T follicular helper cell (primary cell): ENCODE measurements at places on chromosomes 16 and 17.

DNA sequence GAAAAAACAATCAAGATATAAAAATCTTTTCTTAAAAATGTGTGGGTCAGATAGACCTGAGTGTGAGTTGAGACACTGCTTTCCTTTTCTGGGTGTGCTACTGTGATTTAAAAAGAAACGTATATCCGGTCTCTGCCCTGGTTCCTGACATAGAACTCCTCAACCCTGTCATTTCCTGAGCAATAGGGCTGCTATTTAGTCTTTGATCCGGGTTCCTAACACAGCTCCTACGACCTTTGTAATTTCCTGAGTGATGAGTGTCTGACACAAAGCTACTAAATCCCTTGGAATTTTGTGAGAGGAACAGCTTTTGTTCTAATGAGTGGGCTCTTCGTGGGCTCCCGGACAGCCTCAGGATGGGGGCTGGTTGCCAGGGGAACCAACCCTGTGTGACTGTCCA lies 93.9 kb upstream of the FA2H start:
- no peak for DNase-seq

GRCh38 chr17:80471922-80472321 lies 4.5 kb downstream of the NPTX1 start:
- no peak for DNase-seq

- DNase-seq: no peak
These were observed 20.4 kb downstream of the CARHSP1 start for GRCh38 chr16:8848231-8848938.

GRCh38 chr17:1469231-1469852 lies 13.3 kb upstream of the CRK start:
- DNase-seq: no peak

GRCh38 chr17:77686903-77687302 lies 271.6 kb upstream of the TNRC6C start:
- DNase-seq: no peak

GRCh38 chr16:24980077-24980793 lies 34.9 kb downstream of the ARHGAP17 start:
- no peak for DNase-seq

- DNase-seq: peak; percentile 28
These were observed 12.2 kb downstream of the PRKCB start for GRCh38 chr16:23847948-23848347.

- no peak for DNase-seq
These were observed 306.4 kb downstream of the WWOX start for GRCh38 chr16:78405833-78406232.

- no peak for DNase-seq
These were observed 380.9 kb downstream of the SOX9 start for GRCh38 chr17:72501404-72502370.

GRCh38 chr17:64472564-64472963 lies 23.6 kb downstream of the MILR1 start:
- DNase-seq: no peak

- DNase-seq: no peak
These were observed 23.7 kb downstream of the TMEM235 start for GRCh38 chr17:78255029-78255656.

- no peak for DNase-seq
These were observed 7.2 kb upstream of the FOXF1 start for GRCh38 chr16:86502856-86503748.

- DNase-seq: no peak
These were observed 6.1 kb downstream of the SEC14L1 start for GRCh38 chr17:77146882-77147281.

DNA sequence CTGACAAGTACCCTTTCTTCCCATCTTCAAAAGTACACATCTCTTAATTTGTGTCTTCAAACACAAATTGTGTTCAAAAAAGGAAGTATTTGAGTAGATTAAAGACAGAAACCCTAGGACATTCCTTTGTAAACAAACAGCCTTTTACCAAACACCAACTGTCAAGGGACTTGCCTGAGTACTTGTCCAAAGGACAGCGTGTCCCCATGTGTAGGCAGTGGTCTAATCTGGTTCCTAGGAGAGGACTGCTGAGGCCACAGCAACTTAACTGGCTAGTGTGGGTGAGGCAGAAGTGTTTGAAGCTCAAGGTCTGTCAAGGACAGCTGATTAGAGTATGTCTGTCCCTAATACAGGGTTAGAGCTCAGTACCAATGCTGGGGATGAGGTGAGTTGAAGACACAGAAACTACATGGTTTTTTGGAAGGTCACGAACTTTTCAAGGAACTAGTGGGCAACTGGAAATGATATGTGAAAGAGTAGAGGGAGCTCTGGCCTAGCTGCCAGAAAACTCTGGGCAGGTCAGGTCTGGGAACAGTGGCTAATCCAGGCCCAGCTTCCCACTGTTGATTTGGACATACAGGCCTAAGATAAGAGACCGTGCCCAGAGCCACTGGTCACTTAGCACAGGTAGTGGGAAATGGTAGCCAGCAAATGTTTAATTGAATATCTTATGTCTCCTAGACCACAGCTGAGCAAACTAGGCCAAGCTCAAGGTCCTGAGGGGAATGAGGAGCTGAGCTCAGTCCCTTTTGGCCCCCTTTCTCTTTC lies 10.1 kb downstream of the HMOX2 start:
- DNase-seq: no peak

DNA sequence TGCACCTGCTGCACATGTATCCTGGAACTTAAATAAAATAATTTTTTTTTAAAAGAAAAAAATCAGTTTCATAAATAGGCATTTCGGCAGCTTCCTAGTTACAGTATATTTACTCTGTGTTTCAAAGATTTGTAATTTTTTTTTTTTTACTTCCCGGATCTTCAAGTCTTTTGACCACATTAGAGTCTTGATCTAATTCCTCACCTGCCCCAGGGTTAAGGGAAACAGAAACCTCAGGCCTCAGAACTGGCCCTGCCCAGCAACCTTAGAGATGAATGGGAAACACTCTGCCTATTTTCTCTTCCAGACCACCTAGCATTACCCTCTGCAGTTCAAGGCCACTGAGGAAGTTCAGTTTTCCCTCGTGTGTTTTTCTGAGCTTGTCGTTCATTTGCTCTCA lies 304.0 kb downstream of the MAF start:
- no peak for DNase-seq

GRCh38 chr17:6683081-6683684 lies 30.0 kb downstream of the SLC13A5 start:
- DNase-seq: no peak

- DNase-seq: no peak
These were observed 377.0 kb upstream of the TNRC6C start for GRCh38 chr17:77581480-77581879.

GRCh38 chr16:3695610-3696369 lies 21.5 kb downstream of the TRAP1 start:
- no peak for DNase-seq

GRCh38 chr16:81036751-81037350 lies 1.2 kb downstream of the ATMIN start:
- DNase-seq: no peak

DNA sequence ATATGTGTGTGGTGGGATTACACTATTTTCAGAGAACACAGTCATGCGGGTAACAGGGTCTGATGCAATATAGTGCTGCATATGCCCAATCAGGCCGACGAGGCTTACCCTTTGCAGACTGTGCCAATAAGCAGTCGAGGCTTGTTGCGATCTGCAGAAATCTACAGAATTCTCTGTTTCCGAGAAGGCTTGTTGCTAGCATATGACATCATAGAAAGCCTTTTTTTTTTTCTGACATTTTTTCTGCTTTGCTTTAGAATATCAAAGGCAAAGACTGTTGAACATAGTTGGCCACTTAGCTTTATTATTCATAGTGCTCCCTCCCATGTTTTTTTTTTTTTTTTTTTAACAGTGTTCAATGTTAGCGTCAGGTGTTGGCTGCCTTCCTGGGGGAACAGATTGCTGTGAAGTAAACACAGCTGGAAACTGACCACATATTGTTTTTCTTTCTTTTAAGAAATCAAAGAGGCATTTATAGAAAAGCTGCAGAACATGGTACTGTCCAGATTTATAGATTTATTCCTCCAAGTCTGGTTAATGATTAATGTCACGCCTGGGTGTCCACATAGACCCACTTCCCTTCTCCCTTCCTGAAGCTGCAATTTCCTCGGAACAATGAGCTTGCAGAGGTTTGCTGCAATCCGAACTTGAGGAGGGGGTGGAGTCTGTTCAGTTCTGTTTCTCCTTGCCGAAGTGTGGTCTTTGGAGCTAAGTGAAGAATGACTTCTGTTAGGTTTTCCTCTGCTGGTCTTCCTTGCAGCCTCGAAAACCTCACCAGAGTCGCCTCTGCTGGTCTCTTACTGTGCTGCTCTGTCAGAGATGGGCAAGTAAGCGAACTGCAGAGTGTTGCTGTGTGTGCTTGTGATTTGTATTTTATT lies 87.3 kb downstream of the MAP2K6 start:
- no peak for DNase-seq

DNA sequence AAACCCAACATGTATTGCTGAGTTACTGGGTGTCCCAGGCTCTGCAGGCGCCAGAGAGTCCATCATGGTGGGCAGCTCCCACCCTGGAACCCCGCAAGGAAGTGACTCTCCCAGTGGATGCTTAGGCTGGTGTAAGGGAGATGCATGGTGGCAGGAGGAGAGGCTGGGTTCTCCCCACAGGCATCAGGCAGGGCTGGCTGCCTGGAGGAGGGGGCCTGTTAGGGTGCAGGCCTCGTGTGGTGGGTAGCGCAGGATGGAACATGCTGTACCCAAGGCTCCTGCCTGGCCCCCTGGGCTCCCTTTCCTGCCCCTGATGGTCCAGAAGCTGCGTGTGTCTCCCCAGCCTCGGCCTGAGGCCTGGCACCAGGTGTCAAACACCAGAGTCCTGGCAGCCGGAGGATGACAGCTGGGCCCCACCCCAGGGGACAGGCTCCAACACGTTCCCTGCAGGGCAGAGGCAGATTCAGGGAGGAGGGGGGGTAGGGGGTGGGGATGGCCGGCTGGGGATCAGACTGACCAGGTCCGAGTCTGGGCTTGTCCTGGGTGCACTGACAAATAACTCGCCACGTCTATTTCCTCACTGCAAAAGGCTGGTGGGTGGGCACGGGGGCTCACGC lies 40.2 kb upstream of the CIBAR2 start:
- no peak for DNase-seq

DNA sequence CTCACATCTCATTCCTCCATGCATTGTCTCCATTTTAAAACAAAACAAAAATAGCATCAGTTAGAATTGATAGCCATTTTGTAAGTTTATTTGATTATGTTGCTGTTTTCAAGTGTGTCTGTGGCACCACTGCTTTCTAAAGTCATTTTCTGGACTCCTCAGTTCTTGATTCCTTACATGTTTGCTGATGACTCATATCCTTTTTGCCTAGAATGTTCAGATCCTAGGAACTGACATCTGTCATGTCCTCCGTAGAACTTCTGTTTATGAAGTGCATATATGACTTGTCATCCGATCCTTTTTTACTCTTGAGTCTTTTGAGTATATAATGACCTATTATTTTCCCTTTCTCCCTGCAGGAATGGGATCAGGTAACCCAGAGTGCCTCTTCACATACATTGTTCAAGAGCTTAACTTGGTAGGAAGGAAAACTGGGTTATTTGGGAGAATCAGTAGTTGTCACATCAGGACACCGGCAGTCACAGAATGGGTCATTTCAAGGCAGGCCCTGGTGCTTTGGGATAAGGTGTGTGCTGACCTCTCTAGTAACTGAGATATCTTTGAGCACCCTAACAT lies 69.2 kb downstream of the MAP2K4 start:
- no peak for DNase-seq

DNA sequence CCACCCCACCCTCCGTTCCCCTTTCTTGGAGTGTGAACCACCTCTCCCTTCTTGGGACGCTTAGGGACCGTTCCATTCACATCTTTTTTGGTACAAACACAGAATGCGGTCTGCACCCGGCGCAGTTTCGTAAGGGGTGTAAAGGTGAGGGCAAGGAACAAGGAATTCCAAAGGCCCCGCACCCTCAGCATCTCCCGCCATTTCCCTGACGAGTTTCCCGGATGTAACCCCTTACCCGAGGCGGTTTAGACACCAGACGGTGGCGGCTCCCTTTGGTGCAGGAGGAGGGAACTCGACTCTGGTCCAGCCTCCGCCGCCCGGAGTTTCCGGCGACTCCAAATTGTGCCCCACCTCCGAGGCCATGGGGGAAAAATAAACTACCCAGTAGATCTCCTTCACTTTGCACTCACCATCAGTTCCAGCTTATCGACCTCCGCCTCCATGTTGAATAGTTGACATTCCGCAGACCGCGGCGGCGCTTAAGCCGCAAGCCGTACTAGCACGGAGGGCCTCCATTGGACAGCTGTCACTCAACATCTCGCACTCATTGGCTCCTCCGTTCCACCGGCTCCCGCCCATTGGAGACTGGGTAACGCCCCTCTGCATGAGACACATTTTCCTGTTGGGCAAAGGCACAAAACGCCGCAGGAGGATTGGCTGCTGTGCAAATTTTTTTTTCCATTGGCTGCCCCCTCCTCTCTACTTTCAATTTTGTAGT lies at the start of gene SKA2:
Gene SKA2 (minus strand): TSS at position 466 of the 718 bp plus-strand sequence. CDS start 23 bp downstream, at position 443.
- DNase-seq: peak; percentile 95

- DNase-seq: no peak
These were observed 18.9 kb downstream of the KPNA2 start for GRCh38 chr17:68054296-68054900.

GRCh38 chr16:67163999-67164558 lies 466 bp upstream of the HSF4 start:
- no peak for DNase-seq

GRCh38 chr17:8173871-8174322 lies 2.3 kb downstream of the TMEM107 start:
- no peak for DNase-seq

GRCh38 chr17:14310605-14311004 lies 9.7 kb downstream of the HS3ST3B1 start:
- DNase-seq: no peak

GRCh38 chr17:40069751-40070708 lies 7.3 kb downstream of the THRA start:
- DNase-seq: no peak

GRCh38 chr17:17890773-17891759 lies 54.3 kb upstream of the SREBF1 start:
- peak; percentile 24 for DNase-seq

DNA sequence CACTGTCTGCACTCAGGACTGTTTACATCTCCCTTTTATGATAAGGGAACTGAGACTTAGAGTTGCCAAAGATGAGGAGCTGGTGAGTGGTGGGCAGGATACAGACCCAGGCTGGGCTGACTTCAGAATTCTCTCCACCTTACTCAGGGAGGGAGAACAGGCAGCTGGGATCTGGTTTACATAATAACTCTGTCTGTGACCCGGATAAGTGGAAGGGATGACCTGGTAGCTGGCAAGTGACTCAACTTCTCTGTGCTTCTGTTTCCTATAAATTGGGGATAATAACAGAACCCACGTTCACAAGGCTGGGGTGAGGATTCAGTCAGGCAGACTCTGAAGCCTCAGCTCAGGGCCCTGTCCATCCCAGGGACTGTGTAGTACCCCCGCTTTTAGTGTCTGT lies 2.6 kb downstream of the SNX20 start:
- no peak for DNase-seq

DNA sequence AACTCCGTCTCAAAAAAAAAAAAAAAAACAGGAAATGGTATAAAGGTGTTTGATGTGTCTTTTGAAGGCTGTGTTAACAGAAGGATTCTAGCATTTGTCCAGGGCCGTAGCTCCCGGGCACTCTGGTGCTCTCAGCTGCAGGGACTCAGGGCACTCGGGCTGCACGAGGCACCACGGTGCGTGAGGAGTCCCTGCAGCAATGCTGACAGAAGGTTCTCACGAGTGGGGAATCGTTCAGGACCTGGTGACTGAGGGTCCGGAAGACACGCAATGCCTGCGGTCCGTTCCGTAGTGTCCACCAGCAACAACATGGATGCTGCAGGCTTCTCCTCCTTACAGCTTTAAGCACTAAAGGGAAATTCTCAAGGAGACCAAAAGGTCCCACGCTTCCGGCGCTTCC lies 12.6 kb upstream of the FAAP100 start:
- DNase-seq: no peak
